T-helper 2 cell treated with Interferon-gamma antibody and Interleukin-4, amounts not matched to agents 5 μg/mL and 100 μg/mL, for 36 hours (primary cell): ENCODE measurements at places on chromosomes 6 and 20.

- H3K4me1 ChIP-seq = peaks cover 7% of the 10 kb centered on the region
- H3K27me3 ChIP-seq = no peaks in the 10 kb centered on the region
- H3K27ac ChIP-seq = no peak overlapping the region
- no peak overlapping the region for H3K4me3 ChIP-seq
These were observed 17.8 kb downstream of the AFG1L start for GRCh38 chr6:108312605-108313004.

GRCh38 chr6:139262519-139263300, 29.1 kb downstream of the TXLNB start:
- peaks cover 17% of the 10 kb centered on the region for H3K4me1 ChIP-seq
- H3K27ac ChIP-seq = peak overlapping the region; percentile 77
- H3K4me3 ChIP-seq = peak overlapping the region; percentile 72
- H3K27me3 ChIP-seq = no peaks in the 10 kb centered on the region
- H3K36me3 ChIP-seq = no peaks in the 10 kb centered on the region

DNA sequence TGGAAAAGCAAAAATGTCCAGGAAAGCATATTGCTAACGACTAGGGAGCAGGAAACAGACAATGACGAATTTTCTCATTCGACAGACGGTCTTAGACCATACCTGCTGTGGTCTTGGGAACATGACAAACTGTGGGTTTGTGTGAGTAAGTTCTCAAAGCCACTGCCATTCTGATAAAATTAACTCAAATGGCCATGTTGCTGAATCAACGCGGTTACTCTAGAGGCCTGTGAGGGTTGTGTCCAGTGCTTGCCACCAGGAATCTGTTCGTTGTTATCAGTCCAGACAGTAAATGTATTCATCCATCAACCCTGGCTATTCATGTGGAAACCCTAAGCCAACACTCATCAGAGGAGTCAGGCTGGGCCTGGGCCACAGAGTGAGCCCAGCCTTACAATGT, 124.3 kb downstream of the MYLK4 start:
- H3K27me3 ChIP-seq = peaks cover 11% of the 10 kb centered on the region
- H3K4me3 ChIP-seq = no peak overlapping the region
- H3K27ac ChIP-seq = no peak overlapping the region

GRCh38 chr6:1328129-1328800, 16.4 kb downstream of the FOXQ1 start:
- H3K27ac ChIP-seq = no peak overlapping the region
- peaks cover 19% of the 10 kb centered on the region for H3K27me3 ChIP-seq
- H3K4me1 ChIP-seq = no peaks in the 10 kb centered on the region
- no peaks in the 10 kb centered on the region for H3K36me3 ChIP-seq

DNA sequence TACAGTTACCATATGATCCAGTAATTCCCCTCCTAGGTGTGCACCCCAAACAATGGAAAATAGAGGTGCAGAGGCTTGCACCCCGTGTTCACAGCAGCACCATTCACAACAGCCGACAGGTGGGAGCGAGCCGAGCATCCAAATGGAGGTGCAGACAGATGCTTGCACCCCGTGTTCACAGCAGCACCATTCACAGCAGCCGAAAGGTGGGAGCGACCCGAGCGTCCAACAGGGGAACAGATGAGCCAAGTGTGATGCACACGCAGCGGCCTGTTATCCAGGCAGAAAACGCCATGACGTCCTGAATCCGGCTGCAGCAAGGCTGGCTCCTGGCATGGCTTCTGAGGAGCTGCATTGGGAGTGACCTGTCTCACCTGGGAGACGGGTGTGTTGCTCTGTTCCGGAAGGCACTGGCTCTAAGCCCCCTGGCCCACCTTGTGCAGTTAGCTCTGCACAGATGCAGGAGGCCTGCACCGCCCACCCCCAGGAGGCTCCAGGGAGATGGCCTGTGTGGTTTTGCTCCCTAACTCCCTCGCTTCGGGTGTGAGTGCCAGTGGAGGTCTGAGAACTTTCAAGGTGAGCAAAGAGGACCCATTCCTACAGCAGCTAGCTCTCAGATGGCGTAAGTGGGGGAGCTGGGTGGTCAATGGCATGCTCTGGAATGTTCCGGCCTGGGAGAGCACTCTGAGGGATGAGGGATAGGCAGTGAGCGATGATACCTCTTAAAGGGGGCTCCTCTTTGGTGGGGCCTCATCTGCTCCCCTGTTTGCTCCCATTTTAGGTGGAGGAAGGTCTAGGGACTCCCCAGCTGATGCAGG, 47.8 kb upstream of the FRMD1 start:
- H3K36me3 ChIP-seq = no peaks in the 10 kb centered on the region
- H3K4me3 ChIP-seq = no peak overlapping the region
- H3K4me1 ChIP-seq = no peaks in the 10 kb centered on the region
- H3K27ac ChIP-seq = no peak overlapping the region

DNA sequence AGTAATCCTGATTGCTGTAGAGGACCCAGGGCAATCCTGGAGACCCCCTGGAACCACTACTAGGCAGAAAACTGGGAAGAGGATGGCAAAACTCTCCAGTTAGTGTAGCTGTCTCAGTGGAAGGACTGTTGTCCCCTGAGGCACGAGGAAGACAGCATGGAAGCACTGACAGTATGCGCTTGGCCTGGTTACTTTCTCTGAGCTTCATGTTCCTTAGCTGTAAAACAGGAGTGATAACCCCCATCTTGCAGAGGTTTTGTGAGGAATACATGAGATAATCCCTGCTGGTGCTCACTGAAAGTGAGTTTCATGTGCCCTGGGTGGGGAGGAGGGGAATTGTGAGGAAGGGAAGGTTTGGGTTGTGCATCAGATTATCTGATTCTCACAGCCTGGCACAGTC, 3.2 kb downstream of the NT5E start:
- peak overlapping the region; percentile 31 for H3K27ac ChIP-seq
- DNase-seq = no peak
- peaks cover 29% of the 10 kb centered on the region for H3K36me3 ChIP-seq

DNA sequence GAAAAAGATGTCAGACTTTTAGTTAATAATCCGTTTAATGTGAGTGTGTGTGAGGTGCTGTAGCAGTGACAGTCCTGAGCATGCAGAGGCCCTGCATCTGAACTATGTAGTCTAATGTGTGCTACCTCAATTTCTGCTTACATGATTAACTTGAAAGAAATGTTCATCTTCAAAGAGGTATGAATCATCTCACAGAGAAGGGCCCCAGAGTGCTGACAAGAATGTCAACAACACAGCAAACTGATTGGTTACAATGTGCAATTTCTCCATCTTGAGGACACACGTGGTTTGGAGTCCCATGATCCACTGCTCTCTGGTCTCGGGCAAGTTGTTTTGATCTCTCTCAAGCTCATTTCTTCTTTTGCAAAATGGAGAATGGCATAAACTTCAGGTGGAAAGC, 61.7 kb upstream of the EMILIN3 start:
- H3K27me3 ChIP-seq = no peaks in the 10 kb centered on the region
- peak overlapping the region; percentile 34 for H3K4me3 ChIP-seq
- H3K27ac ChIP-seq = peak overlapping the region; percentile 86
- DNase-seq = peak; percentile 35
- peaks cover 32% of the 10 kb centered on the region for H3K4me1 ChIP-seq

GRCh38 chr6:106547601-106548453, 81.5 kb downstream of the RTN4IP1 start:
- DNase-seq = peak; percentile 23
- H3K4me3 ChIP-seq = no peak overlapping the region
- peaks cover 77% of the 10 kb centered on the region for H3K36me3 ChIP-seq
- H3K27me3 ChIP-seq = no peaks in the 10 kb centered on the region

DNA sequence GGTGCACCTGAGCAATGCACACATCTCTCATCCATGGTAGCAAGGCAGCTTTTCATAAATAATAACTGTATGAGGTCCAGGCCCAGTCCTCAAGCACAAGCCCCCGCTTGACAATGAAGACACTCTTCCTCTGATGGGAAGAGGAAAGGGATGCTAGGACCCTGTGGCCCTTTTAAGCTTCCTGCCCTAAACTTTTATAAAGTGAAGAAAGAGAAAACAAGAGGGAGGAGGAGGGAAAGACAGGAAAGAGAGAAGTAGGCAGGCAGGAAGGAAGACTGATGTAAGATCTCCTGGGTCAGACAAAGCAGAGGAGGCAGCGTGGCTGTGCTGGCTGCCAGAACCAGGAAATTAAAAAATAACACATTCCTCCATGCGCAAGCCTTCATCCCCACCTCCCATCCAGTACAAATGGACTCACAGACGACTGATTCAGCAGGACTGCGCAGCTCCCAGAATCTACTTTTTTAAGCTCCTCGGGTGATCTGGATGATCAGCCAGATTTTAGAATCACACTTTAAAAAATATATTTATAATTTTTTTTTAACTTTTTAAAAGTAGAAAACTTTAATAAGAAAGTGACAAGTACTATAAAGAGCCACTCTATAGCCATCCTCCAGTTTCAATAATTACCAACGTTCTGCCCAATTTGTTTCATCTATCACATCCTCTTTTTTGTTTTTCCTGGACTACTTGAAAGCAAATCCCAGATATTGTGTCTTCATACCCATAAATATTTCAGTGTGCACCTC, 16.5 kb downstream of the TNFAIP3 start:
- H3K4me3 ChIP-seq = peak overlapping the region; percentile 74
- H3K27ac ChIP-seq = peak overlapping the region; percentile 99
- DNase-seq = no peak

- H3K4me3 ChIP-seq = no peak overlapping the region
- no peaks in the 10 kb centered on the region for H3K36me3 ChIP-seq
- no peak overlapping the region for H3K27ac ChIP-seq
- DNase-seq = no peak
- no peaks in the 10 kb centered on the region for H3K4me1 ChIP-seq
- H3K27me3 ChIP-seq = no peaks in the 10 kb centered on the region
These were observed 22.1 kb downstream of the CST4 start for GRCh38 chr20:23666698-23667097.

DNA sequence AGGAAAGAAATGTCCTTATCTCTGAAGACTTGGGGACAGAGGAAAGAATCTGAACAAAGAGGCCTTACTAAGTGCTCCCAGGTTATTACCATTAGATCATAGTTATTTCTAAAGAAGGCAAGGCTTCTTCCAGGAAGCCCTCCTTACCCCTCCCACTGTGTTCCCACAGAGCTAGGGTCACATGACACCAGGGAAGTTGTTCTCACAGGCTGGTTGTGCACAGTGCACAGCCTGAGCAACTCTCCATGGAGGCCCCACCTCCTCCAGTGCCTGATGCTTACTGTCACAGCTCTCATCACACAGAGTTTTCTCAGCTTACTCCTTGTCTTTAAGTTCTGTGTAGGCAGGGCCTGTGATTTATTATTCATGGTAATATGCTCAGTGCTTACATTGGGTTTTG, 68.9 kb upstream of the SCGN start:
- no peaks in the 10 kb centered on the region for H3K36me3 ChIP-seq
- no peak overlapping the region for H3K27ac ChIP-seq
- H3K4me1 ChIP-seq = peaks cover 20% of the 10 kb centered on the region
- no peak for DNase-seq

GRCh38 chr20:44309763-44310663, 989 bp downstream of the FITM2 start:
- no peaks in the 10 kb centered on the region for H3K36me3 ChIP-seq
- H3K27me3 ChIP-seq = peaks cover 3% of the 10 kb centered on the region

GRCh38 chr6:30832864-30833263, 51.5 kb upstream of the DDR1 start:
- H3K27ac ChIP-seq = peak overlapping the region; percentile 46
- H3K27me3 ChIP-seq = no peaks in the 10 kb centered on the region
- H3K36me3 ChIP-seq = peaks cover 5% of the 10 kb centered on the region
- no peak overlapping the region for H3K4me3 ChIP-seq
